Coronary artery (tissue), 2 donors: ENCODE measurements at places on chromosomes 3 and 15.

DNA sequence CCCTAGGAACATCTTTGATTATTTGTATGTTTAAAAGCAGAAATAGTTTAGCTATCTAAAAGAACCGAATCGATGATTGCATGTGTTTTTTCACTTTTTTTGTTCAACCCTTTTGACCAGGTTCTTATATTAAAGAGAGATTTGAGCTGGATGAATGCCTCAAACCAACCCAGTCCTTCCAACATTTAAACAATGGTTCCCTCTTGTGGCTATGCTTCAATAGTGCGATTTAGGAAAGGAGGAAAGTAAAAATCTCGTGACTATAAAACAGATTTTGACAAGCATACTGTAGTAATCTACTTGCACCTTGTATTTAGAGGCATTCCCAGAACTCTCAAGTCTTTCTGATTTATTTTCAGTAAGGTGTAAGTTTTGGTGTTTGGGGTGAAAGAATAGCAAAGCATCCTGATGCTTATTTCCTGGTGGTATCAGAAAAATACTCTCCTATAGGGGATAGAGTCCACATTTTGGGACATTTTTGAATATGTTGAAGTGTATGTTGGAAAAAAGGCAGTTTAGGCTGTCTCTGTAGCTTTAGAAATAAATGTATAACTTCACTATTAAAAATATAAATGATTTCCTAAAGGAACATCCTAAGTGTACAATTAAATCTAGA lies 159.6 kb upstream of the KCNH8 start:
- no peak for DNase-seq

DNA sequence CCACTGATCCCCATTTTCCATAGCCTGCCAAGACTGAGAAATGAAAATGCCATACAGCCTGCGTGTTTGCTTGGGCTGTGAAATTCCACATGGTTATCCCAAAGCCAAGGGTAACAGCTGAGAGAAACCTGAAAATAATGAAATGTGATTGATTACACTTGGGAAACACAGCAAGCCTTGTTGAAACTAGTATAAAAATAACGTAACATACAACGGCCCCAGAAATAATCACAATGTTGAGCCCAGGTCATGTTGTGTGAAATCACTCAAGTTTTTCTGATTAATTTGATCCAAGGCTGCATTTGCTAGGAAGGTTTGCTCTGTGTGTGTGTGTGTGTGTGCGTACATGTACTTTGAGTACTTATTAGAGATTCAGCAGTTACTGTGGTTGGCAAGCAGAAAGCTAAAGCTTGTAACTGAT lies 269.0 kb downstream of the OXSM start:
- no peak for DNase-seq

DNA sequence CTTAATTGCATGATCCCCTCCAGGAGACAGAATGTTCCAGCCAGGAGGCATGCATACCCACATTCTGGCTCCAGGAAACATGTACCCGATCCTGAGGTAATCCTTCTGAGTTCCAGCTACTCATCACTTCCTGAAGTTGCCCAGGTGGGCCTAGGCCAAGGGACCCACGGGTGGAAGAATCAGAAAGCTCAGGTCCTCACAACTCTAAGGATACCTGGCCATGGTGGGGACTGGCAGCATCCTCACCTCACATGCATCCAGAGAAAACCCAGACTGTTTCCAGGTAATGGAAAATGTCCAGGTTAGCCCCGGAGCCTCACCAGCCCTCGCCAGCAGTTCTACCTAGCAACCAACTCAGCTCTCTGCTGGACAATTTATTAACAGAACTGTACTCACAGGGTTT lies 78.2 kb downstream of the DAPK2 start:
- no peak for DNase-seq

DNA sequence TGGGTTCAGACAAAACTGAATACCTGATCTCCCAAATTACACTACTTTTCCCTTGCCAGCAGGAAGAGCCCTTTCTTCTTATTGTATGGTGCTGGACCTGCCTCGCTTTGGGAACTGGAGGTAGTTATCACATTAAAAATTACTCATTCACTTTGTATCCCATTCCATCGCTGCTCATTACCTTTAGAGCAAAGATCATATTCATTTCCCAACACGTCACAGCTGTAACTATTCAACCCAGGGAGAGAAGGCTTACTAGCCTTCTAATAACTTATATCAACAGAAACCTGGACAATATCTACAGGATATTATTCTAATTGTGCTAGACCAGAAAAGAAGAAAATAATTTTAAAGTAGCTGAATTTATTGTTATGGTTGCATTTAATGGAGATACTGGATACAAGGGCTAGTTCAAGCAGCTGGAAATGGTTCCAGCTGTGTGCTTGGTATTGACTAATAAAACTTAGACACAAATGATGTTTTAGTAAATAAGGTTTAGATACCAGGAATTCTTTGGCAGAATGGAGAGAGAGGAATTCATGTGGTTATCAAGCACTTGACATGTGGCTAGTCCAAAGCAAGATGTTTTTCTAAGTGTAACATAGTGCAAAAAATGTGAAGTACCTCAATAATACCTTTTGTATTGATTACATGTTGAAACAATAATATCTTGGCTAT lies 656.3 kb downstream of the ROBO1 start:
- DNase-seq = no peak

DNA sequence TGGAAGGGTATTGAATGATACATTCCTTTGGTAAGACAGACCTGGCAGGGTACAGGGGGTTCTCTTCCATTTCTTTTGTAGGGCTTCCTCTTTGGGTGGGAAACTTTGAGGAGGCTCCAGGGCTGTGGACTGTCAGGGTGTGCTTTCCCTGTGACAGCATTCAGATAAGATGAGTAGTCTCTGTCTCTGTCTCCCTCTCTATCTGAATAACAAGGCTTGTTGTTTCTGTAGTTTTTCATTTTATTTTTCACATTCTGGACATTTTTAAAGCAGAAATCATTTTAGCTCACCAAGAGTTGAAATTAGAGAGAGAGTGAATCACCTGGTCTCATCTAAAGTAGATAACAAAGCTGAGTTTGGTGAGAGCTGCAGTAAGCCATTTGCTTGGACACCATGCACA lies 100.8 kb upstream of the TPM1 start:
- DNase-seq = no peak

DNA sequence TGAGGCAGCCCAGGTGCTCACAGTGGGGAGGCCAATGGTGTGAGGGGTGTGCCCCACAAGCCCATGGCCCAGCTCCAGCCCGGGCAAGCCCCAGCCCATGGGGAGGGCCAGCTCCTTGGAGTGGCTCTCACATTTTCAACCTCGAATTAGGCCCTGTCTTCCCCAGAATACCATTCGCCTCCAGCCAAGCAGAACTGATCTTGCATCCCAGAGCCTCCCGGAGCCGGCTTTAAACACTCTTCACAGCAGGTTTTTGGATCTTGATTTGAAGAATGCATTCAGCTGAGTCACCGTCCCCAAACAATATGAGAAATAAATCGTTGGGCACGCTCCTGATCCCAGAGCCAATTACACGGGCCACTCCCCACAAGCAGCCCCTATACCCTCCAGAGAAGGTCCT lies 23.7 kb downstream of the TPRA1 start:
- no peak for DNase-seq

DNA sequence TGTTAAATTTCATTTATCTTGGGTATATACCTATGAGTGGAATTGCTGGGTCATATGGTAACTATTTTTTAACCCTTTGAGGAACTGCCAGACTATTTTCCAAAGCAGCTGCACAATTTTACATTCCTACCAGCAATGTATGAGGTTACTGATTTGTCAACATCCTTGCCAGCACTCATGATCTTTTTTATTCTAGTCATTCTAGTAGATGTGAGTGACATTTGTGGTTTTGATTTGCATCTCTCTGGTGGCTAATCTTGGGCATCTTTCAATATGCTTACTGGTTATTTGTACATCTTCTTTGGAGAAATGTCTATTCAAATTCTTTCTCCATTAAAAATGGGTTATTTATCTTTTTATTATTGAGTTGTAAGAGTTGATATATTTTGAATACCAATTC lies 21.3 kb upstream of the LRRC58 start:
- no peak for DNase-seq

DNA sequence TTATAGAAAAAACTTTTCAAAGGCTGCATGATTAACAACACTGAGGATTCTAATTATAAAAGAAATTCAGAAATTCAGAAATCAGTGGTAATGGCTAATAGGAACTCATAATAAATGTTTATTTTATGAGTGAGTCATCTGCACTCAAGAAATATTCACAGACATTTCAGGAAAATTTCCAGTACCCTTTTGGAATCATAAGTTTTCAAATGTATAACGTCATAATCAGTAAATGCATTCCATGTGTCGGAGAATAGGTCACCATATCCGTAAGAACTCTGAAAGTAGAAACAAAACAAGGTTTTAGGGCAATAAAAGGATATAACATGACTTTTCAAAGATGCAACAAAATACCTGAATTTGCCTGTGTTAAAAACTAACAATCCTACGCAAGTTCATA lies 24.7 kb downstream of the EOGT start:
- DNase-seq = no peak

DNA sequence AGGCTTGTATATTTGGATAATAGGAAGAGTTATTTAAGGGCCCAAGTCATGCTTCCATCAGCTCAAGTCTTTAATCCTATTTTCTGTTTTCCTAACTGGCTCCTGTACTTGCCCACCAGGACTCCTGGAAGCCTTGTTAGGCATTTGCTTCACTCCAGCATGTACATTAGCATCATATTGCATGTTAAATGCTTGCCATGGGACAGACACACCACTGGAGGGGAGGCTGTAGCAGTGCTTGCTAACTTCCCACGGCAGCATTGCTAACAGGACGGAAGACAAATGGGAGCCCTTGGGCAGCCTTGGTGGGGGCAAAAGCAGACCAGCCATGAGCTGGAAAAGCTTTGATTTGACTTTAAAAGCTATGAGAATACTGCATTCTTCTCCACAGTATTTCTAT lies 6.1 kb downstream of the TMOD2 start:
- no peak for DNase-seq

GRCh38 chr3:31919528-31919927 lies 61.5 kb downstream of the OSBPL10 start:
- DNase-seq = no peak

GRCh38 chr3:134007819-134008218 lies 21.9 kb downstream of the SLCO2A1 start:
- no peak for DNase-seq

- DNase-seq = no peak
Measured at GRCh38 chr15:51678096-51678495, 3.2 kb upstream of the SCG3 start.

GRCh38 chr15:48090115-48090514 lies 30.7 kb upstream of the SLC24A5 start:
- no peak for DNase-seq
